ENCODE measurements at places on chromosomes 16 and 17.

- DNase-seq = no peak
Observed at GRCh38 chr17:82965371-82965770, 114.0 kb upstream of the METRNL start.

GRCh38 chr17:20784100-20784665, 204.7 kb downstream of the CDRT15L2 start:
- no peak for DNase-seq

DNA sequence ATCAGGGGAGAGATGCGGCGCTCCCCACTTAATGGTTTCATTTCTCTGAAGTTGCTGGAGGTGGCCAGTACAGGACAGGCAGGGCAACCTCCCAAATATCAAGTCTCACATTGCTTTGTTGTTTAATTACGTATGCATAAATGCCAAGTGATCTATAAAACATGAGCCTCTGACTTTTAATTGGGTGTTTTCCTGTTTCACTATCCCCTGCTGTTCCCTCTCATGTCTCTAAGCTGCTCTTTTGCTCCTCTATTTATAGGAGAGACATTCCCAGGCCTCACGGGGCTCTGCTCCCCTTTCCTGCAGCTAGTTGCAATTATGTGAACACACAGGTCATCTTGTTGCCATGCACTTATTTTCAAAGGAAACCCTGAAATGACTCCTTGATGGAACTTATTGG, 1173.5 kb upstream of the GOT2 start:
- no peak for DNase-seq

GRCh38 chr17:28946239-28946638, 5.1 kb downstream of the PHF12 start:
- DNase-seq = peak; percentile 87

DNA sequence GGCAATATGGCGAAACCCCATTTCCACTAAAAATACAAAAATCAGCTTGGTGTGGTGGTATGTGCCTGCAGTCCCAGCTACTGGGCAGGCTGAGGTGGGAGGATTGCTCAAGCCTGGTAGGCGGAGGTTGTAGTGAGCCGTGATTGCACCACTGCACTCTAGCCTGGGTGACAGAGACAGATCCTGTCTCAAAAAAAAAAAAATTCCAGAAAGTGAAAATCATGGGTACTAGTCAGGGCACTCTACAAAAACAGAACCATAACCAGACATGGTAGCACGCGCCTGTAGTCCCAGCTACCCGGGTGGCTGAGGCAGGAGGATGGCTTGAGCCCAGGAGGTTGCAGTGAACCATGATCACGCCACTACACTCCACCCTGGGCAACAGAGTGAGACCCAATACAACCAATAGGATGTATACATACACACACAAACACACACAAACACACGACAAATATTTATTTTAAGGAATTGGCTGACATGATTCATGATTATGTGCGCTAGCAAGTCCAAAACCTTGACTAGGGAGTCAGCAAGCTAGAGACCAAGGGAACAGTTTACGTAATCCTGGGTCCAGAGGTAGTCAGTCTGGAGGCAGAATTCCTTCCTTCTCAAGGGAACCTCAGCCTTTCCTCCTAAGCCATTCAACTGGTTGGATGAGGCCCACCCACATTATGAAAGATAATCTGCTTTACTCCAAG, 11.6 kb upstream of the GP1BA start:
- DNase-seq = peak; percentile 51

DNA sequence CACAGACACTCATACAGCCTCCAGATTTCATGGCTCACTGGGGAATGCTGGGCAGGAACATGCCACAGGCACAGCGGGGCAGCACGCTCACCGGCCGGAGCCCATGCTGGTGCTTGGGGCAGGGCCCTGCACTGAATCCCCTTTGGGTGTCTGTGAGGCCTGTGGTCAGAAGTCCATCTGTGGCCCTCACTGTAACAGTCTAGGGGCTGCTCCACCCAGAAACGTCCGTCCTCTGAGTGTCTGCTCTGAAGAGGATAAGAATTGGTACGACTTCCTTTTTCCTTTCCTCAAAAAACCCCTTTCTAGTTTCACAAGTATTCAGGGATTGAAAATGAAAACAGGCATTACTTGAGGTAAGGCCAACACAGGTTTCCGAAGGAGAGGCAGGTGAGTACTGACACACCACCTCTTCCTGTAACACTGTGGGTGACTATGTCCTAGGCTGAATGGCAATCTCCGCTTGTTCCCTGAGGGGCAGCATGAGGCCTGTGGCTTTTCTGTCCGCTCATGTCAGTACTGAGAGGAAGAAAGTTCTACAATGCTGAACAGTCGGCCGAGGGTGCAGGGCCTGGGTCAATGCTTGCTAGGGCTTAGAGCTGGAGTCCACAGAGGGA, 42.5 kb downstream of the TMEM11 start:
- DNase-seq = no peak

- DNase-seq = no peak
Observed at GRCh38 chr17:44402564-44403172, 13.2 kb upstream of the ITGA2B start.

DNA sequence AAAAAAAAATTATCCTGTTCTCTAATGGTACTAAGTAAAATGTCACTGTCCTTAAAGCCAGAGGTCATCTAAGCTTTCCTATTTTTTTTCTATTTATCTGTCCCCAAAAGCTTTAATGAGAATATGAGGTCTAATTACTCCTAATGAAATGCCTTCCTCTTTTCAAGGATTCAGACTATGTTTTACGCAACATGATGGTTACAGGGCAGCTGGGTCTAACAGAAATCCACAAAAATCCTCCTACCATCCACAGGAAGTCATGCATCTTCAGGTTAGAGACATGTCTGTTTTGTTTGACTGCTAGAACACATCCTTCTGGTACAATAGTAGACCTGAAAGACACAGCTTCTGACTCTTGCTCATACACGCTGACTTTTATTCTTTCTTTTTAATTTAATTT, 29.7 kb upstream of the NSRP1 start:
- DNase-seq = no peak

- DNase-seq = no peak
Observed at GRCh38 chr16:24990803-24991202, 24.4 kb downstream of the ARHGAP17 start.

DNA sequence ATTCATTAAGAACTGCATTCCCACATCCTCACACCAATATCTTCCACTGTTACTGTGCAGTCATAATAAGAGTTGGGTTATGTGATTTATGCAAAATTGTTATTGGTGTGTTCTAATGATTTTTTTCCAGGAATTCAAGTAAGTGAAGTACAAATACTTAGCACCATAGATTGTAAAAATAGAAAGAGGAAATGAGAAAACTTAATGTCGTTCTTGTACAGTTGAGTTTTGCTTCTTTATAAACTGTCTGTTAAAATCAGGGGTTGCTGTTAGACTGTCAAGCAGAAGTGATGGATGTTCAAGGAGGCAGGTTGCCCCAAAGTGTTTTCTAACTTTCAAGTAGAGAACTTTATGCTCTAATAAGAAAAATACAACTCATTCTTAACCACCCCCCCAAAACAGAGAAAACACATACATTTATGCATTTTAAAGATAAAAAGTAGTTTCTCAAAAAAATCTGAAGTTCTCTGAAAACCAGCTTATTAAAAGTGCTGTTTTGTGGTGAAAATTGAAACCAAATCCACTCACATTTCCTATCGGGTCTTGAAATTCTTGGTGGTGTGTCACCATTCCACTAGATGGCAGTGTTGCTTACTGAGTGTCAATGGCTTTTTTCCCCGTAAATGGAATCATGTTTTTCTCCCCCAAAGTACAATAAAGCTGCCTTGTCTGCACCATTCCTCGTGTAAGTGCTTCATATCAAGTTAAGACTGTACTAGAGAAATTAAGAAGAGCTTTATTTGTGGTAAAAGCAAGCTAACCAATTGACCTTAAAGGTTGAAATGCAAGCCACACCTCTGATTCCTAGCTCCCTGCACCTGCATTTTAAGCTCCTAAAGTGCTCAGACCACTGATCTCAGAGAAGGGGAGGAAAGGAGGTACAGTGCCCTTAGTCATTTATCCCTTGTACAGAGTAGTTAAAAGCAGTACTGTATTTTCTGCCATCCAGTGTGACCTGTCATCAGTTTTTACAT, 4.7 kb upstream of the IGSF6 start:
- peak; percentile 30 for DNase-seq

DNA sequence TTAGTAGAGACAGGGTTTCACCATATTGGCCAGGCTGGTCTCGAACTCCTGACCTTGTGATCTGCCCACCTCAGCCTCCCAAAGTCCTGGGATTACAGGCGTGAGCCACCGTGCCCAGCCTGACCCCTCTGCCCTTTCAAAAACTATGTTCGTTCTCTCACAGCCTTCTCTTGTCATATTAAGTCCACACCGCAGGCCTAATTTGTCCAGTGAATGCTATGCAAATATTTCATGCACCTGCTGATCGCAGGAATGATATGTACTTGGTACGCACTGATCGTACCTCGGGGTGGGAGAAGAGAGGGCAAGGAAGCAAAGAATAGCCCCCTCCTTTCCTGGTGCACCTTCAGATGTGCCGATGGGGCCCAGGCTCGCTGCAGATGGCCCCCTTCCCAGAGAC, 3.0 kb upstream of the BIRC5 start:
- no peak for DNase-seq

- no peak for DNase-seq
Observed at GRCh38 chr16:80317599-80318037, 223.2 kb upstream of the DYNLRB2 start.

DNA sequence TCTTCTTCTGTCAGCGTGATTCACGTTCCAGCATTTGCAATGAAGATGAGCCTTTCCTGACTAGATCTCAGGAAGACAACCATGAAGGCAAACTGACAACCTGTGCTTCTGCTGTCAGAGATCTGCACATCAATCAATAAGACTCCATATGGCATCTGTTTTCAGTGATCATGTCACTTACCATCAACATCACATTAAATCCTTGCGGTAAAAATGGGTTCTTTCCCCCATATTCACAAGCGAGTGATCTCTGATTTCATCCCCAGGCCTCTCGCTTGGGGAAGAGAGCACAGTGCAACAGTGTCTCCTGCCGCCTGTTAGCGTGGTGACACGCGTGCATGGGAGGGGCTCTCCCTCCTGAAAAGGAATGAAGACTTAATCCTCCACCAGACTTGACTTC, 11.1 kb downstream of the NACA2 start:
- DNase-seq = no peak

GRCh38 chr16:2529061-2529931, 1.9 kb downstream of the CEMP1 start:
- DNase-seq = no peak

GRCh38 chr17:33976831-33977230, 278.3 kb upstream of the CCL2 start:
- no peak for DNase-seq

DNA sequence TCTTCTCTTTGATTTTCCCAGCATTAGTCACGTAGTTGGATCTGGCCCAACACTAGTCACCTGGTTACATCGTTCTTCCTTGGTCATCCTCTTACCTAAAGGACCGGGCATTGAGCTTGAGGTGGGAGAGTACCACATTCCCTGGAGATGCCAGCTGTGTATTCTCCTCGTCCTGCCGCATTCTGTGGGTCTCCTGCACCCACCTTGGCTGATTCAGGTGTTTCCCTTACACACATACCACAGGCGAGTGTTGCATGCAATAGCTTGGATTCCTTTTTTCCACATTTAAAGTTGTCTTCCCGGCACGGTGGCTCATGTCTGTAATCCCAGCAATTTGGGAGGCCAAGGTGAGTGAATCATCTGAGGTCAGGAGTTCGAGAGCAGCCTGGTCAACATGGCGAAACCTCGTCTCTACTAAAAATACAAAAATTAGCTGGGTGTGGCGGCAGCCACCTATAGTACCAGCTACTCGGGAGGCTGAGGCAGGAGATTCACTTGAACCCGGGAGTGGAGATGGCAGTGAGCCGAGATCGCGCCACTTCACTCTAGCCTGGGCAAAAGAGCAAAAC, 21.6 kb upstream of the CLEC18C start:
- DNase-seq = peak; percentile 45

- DNase-seq = no peak
Observed at GRCh38 chr17:51028176-51028863, 92.3 kb downstream of the SPAG9 start.

DNA sequence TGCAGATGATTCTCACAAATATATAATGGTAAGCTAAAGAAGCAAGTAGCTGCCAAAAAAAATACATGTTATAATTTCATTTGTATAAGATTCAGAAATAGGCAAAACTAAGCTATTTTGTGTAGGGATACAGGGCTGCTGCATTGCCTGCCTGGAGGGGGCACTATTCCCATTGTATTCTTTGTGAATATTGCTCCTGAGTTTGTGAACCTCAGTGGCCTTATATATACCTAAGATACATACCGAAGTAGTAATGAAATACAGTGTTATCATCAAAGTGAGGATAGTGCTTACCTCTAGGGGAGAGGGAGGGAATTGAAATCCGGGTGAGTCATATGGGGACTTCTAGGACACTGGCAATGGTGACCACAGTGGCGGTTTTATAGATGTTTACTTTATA, 53.5 kb downstream of the C17orf58 start:
- DNase-seq = no peak

- no peak for DNase-seq
Observed at GRCh38 chr17:15303851-15304250, 37.5 kb downstream of the TEKT3 start.
